Activated CD8-positive, alpha-beta memory T cell treated with anti-CD3 and anti-CD28 coated beads for 24 hours (primary cell): ENCODE measurements at places on chromosomes 16 and 17.

- no peak for DNase-seq
These were observed 17.4 kb downstream of the NF1 start for GRCh38 chr17:31112001-31112661.

GRCh38 chr17:42378959-42379594, 9.2 kb downstream of the STAT3 start:
- DNase-seq: no peak

GRCh38 chr17:27259356-27259755, 34.6 kb upstream of the WSB1 start:
- DNase-seq: no peak

- no peak for DNase-seq
These were observed 5.4 kb downstream of the RNF222 start for GRCh38 chr17:8392274-8392673.

DNA sequence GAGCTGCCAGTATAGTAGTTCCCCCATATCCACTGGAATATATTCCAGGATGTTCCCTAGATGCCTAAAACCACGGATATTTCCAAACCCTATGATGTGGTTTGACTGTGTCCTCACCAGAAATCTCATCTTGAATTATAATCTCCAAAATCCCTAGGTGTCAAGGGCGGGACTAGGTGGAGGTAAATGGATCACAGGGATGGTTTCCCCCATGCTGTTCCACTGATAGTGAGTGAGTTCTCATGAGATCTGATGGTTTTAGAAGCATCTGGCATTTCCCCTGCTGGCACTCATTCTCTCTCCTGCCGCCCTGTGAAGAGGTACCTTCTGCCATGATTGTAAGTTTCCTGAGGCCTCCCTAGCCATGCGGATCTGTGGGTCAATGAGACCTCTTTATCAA, 168.6 kb downstream of the MAF start:
- no peak for DNase-seq

- DNase-seq: no peak
These were observed 173.7 kb downstream of the RBFOX1 start for GRCh38 chr16:7506363-7506762.
